Testis (tissue), 5 donors: ENCODE measurements at places on chromosomes 7 and 10. TPM values are rescaled to one million over a fixed set of nuclear protein-coding genes. Genes with fewer than 3 reads are reported as not detected.

The INPP5F gene
- 23.8 TPM for total RNA-seq

The RTKN2 gene
- total RNA-seq, result 6.3 TPM

The ZNF239 gene
- total RNA-seq, result 9.2 TPM

The DPP6 gene
- total RNA-seq, result 52.8 TPM

The SLF2 gene
- 171 TPM for total RNA-seq

The CCL24 gene
- not detected for total RNA-seq

The GDF10 gene
- 34.4 TPM for total RNA-seq

The ZP3 gene
- 3.5 TPM for total RNA-seq

The NUTM2E gene
- total RNA-seq, result 0.12 TPM

The CAPZA2 gene
- 69.4 TPM for total RNA-seq

The CALCR gene
- total RNA-seq, result 0.31 TPM

The ODAD2 gene
- 38.7 TPM for total RNA-seq
